Fibroblast of gingiva (primary cell): ENCODE measurements at places on chromosomes 11 and 22.

DNA sequence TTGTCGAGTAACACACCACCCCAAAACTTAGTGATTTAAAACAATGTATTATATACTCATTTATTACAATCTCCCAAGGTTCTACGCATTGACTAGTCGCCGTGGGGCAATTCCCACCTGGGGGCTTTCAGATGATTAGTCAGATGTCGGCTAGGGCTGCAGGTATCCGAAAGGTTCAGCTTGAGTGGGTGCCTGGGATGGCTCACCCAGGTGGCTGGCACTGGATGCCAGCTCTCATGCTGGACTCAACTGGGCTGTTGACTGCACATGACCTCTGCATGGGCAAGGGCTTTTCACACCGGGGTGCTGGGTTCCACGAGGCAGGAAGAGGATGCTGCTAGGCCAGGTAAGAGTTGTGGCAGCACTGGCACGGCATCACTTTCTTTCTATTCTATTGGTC is 21.9 kb upstream of the MICAL2 start:
- DNase-seq, result no peak

- DNase-seq, result no peak
These were observed 16.9 kb upstream of the TMA7B start for GRCh38 chr22:39943337-39943736.

DNA sequence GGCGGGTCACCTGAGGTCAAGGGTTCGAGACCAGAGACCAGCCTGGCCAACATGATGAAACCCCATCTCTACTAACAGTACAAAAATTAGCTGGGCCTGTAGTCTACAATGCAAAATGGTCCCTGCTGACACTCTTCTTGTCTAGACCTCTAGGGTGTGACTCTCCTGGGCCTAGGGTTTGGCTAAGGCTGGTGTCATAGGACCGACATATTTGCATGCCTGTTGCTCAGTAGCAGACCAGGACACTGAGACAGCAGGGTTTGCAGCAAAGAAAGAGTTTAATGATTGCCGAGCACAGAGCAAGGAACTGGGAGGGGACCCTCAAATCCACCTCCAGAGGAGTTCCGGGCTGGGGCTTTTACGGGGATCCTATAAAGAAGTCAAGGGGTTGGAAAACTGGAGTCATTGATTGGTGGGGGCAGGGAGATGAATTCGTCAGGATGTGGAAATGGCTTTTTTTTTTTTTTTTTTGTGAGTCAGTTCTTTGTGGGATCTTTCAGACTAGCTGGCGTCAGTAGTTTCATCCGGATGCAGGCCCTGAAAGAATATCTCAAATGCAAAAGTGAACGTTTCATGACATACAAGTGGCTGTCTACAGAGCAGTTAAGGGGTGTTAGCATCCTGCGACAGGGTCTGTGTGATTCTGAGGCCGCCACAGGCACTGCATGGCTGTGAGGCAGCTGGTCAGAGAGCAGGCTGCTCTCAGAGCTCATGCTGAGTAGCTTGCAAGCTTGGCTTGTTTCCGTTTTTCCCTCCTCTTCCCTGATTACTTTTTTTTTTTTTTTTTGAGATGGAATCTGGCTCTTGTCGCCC is 27.2 kb upstream of the A4GALT start:
- peak; percentile 63 for DNase-seq

DNA sequence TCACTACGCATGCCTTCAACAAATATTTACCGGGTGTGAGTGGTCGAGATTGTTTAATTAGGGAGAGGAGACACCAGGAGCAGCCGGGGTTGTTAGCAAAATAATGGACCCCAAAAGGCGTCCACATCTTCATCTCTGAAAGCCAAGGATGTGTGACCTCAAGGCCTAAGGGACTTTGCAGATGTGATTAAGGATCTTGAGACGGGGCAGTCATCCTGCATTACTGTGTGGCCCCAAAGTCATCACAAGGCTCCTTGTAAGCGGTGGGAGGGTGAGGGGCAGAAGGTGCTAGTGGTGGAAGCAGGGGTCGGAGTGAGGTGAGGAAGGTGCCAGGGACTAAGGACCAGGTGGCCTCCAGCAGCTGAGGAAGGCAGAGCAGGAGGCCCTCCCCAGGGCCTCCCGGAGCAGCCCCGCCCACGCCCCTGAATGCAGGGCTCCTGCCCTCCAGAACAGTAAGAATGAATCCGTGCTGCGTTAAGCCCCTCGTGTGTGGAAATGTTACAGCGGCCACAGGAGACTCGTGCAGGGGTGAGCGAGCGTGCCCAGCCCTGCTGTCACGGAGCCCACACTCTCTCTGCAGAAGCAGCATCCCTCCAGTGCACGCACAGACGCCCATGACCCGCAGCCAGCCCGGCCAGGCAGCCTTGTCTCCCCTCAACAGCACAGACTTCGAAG is 83.5 kb downstream of the CELSR1 start:
- DNase-seq, result no peak

- no peak for DNase-seq
These were observed 12.2 kb upstream of the LMO2 start for GRCh38 chr11:33904102-33904501.

- DNase-seq, result no peak
These were observed 629.5 kb downstream of the BRD1 start for GRCh38 chr22:49197986-49198704.

GRCh38 chr11:119798656-119799055 is 69.7 kb upstream of the NECTIN1 start:
- DNase-seq, result no peak

DNA sequence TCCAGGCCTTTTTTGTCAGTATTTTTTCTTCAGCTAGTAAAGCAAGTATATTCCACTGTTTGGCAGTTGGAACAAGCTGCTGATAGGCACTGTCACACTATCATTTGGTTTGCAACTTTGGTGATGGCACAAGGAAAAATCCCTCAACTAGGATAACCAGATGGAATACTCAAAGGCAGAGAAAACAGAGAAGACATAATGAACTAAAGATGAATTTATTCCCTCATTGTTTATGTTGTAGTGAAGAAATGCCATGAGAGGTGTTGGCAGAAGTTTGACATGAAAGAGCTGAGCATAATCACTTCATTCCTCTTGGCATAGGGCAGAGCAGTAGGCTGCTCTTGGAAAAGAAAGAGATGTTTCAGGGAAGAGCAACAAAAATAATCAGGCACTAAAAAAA is 39.9 kb downstream of the FSHB start:
- no peak for DNase-seq

- DNase-seq, result no peak
These were observed 79.6 kb downstream of the CELSR1 start for GRCh38 chr22:46457502-46458488.

DNA sequence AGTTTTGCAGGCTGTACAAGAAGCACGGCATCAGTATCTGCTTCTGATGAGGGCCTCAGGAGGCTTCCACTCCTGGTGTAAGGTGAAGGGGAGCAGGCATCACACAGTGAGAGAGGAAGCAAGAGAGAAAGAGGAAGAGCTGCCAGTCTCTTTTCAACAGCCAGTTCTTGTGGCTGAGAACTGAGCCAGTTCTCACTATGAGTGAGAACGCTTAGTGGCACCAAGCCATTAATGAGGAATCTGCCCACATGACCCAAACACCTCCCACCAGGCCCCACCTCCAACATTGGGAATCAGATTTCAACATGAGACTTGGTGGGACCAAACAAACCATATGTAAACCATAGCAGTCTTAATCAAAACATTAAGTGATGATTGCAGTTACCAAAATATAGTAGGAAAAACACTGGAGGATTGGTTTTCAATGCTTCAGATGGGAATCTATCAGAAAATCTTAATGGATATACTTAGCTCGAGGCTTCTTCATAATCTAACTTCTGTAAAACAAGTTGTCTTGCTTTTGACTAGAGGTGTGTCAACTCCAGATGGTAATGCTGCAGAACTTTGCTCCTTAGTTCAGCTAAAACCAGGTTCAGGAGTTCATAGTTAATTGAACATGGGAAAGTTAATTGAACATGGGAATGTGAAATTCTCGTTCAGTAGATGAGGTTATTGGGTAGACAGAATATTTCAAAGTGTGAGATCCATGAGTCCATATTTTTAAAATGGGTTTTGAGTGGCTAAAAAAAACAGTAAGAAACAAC is 12.2 kb downstream of the FAR1 start:
- peak; percentile 2 for DNase-seq

GRCh38 chr22:45612451-45612901 is 59.2 kb upstream of the ATXN10 start:
- DNase-seq, result peak; percentile 91

- DNase-seq, result no peak
These were observed 18.1 kb downstream of the DTX4 start for GRCh38 chr11:59189986-59190385.

GRCh38 chr11:33994937-33995336 is 56.6 kb upstream of the CAPRIN1 start:
- no peak for DNase-seq

- peak; percentile 56 for DNase-seq
These were observed 24.1 kb upstream of the SUSD2 start for GRCh38 chr22:24156913-24157821.
